Progenitor cell of endocrine pancreas (in vitro differentiated cells): ENCODE measurements at places on chromosomes 3 and 15. TPM values are rescaled to one million over a fixed set of nuclear protein-coding genes. Genes with fewer than 3 reads are reported as not detected.

Gene P2RY12
- total RNA-seq = not detected in 2 replicates

DNA sequence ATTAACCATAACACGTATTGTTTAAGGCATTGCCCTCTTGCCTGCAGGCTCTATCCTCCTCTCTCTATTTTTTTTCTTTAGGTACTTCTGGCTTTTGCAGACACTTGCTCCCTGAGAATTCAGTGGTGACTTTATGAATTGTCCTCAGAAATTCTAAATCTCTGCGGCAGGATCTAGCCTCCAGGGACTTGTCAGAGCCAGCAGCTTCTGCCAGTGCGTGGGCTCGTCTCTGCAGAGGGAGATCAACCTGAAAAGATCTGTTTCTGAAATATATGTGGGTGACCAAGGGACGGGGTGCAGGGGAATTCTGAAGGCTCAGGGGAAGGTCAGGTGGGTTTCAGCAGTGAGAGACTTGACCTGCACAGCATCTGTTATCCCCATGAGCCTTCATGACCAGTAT, 326.1 kb upstream of the LRRFIP2 start:
- DNase-seq = no peak

Gene NAALADL2
- total RNA-seq = 10.4 TPM in 2 replicates

Gene ZBTB47
- total RNA-seq = 9.1 and 9.7 TPM in 2 replicates

Gene SOX2
- total RNA-seq = 55.0 and 72.0 TPM in 2 replicates

DNA sequence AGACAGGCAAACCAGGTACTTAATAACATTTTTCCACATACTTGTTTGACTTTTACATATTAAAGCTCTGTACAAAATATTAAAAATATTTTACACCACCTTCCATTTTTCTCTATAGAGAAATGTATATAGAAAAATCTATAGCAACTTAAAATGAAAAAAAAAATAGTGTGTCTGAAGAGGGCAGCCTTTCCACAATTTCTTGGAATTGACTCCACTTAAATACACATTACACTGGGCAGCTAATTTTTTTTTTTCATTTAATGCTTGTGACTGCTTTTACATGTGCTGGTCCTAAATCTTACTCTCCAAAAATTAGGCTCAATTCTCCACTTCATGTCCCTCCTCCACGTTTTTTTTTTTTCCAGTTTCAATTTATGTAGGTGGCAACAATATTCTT, 427.0 kb upstream of the RBMS3 start:
- no peak for DNase-seq

- DNase-seq = no peak
These were observed 60.4 kb downstream of the TFG start for GRCh38 chr3:100769693-100770092.
